ENCODE measurements at places on chromosomes 12 and 14.

- no peak for DNase-seq
Observed at GRCh38 chr14:94388384-94389103, at the start of gene SERPINA1. Gene SERPINA1 (minus strand): TSS chr14:94388602. CDS start chr14:94383237, 5,365 bp downstream.

- no peak for DNase-seq
Observed at GRCh38 chr14:73465823-73466532, 7.6 kb upstream of the NUMB start.

DNA sequence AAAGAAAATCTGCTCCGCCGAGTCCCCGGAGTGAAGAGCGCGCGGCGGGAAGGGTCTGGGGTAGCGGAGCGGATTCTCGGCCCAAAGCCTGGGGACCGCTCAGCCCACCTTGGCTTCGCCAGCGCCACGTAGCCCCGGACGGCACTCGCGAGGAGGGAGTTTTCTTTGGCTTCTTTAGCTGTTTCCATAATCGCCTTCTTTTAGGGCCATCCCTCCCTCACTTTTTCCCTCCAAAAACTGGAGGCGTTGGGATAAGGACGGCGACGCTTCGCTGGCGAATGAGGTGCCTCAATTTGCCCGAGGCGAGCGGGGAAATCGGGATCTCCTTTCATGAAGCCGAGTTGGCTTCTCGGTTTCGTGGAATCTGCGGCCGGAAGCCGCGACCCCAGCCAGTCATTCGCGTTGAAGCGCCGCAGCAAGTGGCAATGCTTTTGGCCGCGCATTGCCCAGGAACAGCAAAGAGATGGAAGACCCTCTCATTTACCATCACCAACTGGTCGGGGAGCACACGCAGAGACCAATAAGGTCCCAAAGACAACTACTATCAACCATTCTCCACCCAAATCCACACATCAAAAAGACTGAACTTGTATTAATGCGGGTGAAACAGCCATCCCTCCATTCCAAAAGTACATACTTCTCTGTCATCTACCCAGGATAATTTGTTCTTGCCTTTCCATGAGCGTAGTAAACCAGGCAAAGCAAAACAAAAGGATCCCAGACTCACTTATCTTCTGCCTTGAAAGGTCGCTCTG lies 8.4 kb upstream of the SIX1 start:
- no peak for DNase-seq

DNA sequence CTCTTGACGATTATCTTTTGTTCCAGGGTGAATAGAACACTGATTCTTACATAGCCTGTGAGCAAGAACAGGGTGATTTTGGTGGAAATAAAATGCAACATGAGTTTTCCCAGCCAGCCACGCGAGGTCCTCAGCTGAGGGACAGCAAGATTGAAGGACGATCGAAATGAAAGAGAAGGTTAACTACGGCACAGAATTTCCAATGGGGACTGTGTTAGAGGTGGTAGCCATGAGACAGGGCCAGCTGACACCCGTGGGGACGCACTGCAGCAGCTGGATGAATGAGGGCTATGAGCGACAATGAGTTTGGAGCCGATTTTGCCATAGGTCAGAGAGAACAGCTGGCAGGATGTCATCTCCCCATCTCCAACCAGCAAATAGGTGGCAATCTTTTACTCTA lies 243.4 kb upstream of the PELI2 start:
- no peak for DNase-seq

- DNase-seq = no peak
Observed at GRCh38 chr12:23887055-23887835, 62.2 kb downstream of the SOX5 start.

DNA sequence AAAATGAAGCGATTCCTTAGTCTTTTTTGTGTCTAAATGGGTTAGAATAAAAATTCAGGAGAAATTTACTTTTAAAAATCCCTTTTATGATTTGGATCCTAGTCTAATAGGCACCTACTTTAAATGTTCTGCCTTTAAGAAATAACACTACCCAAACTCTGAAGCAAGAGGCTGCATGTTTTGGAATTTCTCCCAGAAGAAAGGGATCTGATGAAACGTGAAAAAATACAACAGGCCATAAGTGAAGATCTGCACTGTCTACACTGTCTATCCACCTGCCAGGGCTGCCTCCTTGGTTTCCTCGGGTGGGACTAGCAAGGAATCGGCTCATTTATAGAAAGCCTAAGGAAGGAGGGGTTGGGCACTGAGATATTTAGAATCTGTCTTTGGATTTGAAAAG lies 22.1 kb downstream of the ACVR1B start:
- no peak for DNase-seq

DNA sequence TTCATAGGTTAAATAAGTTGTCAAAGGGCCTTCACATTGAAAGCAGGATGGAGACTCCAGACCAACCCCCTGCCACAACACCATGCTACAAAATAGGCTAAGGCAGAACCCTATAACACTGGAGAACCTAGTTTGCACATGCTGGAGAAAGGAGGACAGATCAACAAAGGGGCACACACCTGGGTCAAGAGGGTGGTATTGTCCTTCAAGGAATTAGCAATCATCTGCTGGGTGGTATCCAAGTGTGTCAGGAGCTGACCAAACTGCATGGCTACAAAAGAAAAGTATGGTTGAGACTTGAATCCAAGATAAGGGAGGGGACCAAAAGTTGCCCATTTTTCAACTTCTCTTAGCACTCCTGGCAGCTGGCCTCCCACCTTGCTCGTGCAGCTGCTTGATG lies 9.2 kb downstream of the MBD6 start:
- DNase-seq = no peak

- peak; percentile 27 for DNase-seq
Observed at GRCh38 chr12:49762468-49762847, 21.1 kb downstream of the TMBIM6 start.

GRCh38 chr12:115191342-115191741 lies 507.4 kb upstream of the TBX3 start:
- no peak for DNase-seq

- no peak for DNase-seq
Observed at GRCh38 chr14:93285044-93285443, 47.8 kb downstream of the BTBD7 start.

GRCh38 chr14:22919601-22919921 lies 612 bp upstream of the RBM23 start:
- DNase-seq = no peak

- no peak for DNase-seq
Observed at GRCh38 chr12:1357171-1357570, 237.2 kb downstream of the FBXL14 start.

GRCh38 chr14:102362084-102362483 lies 606 bp downstream of the CINP start:
- peak; percentile 74 for DNase-seq

GRCh38 chr12:28232211-28232928 lies 42.1 kb downstream of the CCDC91 start:
- DNase-seq = no peak

- DNase-seq = no peak
Observed at GRCh38 chr12:121784460-121784859, 9.0 kb downstream of the RHOF start.

GRCh38 chr14:24157331-24157730 lies 3.7 kb upstream of the IRF9 start:
- no peak for DNase-seq

DNA sequence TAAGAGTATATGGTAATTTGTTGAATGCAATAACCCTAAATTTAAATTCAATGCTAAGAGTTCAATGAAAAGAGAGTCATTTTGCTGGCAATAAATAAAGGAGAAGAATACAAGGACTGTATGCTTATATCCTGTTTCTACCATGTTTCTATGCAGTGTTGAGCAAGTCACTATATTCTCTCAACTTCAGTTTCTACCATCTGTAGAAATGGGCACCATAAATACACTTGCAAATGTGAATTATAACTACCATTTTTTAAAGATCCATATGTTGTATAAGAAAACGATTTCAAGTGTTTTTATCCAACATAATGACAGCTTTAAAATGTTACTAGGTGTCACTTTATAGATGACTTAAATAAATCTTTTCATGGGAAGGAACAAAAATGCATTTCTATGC lies 170.3 kb downstream of the CEP128 start:
- DNase-seq = no peak

GRCh38 chr12:27906127-27906500 lies 66.4 kb downstream of the PTHLH start:
- DNase-seq = no peak

DNA sequence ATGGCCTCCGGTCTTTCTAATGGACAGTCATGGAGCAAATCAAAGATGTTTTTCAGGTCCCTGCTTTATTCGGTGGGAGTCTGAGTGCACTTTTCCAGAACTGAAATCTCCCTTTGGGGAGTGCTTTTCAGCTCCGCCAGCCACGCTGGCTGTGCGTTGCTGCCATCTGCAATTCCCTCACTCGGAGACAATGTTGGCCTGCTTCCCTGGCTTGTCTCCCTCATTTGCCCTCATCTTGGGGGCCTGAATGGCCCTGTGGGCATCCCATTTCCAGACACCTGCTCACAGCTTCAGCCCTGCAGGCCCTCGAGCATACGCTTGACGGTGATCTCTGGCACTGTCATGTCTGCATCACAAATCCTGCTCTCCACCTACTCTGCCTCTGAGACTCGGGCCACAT lies 103.8 kb downstream of the CCDC92 start:
- DNase-seq = no peak

DNA sequence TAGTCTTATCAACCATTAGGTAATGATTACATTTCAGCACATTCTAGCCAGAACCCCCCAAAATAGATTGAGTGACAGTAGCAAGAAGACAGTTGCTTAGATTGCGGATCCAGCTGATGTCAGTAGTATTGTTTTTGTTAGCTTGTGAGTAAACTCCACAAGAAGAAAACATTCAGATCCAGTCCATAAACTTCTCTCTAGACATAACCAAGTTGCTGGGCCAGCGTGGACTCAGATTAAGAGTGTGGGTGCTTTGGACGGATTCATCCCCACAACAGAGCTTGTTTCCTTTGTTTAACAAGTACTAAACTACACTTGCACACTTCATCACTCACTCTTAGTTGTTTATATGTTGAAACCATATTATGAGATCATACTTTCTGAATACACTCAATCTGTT lies 293.4 kb downstream of the NPAS3 start:
- DNase-seq = no peak

DNA sequence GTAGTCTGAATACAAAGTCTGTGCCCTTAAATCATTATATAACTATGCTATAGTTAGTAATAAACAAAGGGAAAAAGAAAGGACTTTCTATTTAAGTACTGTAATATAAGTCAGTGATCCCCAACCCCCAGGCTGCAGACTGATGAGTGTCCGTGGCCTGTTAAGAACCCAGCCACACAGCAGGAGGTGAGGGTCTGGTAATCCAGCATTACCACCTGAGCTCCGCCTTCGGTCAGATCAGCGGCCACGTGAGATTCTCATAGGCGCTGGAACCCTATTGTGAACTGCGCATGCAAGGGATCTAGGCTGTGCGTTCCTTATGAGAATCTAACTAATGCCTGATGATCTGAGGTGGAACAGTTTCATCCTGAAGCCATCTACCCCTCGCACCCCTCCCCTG lies 15.7 kb downstream of the NFYB start:
- no peak for DNase-seq

GRCh38 chr14:52002542-52002941 lies 13.2 kb downstream of the RTRAF start:
- DNase-seq = no peak

- no peak for DNase-seq
Observed at GRCh38 chr14:31994391-31995033, 82.6 kb upstream of the ARHGAP5 start.

GRCh38 chr14:102947321-102948103 lies 25.0 kb downstream of the AMN start:
- DNase-seq = no peak

DNA sequence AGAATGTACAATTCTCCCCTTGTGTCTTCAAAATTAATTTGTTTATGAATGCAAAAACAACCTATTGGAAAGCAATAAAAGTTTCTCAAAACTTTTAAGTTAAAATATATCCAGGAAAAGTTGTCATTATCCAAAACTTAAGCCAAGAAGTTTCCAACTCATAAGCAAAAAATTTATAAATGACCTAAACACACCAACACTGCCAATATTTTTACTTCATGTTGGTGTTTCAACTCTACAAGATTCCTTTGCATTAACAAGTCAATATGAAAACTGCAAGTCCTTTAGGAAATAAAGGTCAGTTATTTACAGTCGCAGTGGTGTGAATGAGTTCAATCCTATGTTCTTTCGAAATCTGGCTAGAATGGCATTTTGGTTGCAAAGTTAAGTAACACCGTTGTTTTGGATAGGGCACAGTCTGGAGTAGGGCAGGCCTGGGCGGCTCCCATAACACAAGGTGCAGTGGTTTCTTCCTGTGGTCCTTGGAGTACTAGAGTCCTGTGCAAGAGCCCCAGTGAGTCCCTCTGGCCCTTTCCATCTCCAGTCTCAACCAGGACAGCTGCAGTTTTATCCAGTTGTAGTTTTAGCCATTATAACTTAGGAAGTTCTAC lies 151.4 kb downstream of the MED13L start:
- no peak for DNase-seq

GRCh38 chr14:55604900-55605418 lies 25.0 kb downstream of the KTN1 start:
- no peak for DNase-seq

DNA sequence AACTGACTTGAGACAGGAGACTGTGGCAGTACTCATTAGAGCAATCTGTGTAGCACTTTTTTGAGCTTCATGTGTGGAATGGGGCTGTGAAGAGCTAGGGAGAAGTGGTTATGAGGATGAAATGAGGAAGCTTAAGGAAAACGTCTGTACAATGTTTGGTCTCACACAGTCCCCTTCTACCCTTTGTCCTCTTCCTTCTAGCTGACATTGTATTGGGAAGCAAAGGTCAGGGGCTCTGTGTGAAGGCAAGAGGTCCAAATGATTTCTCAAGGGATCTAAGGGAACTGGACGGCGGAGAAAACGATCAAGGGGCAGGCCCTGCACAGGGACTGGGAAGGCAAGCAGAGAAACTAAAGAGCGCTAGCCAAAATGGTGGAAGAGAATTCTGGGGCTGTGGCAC lies 13.1 kb upstream of the CIPC start:
- DNase-seq = no peak

GRCh38 chr14:75837151-75837787 lies 144.5 kb downstream of the TGFB3 start:
- no peak for DNase-seq

- DNase-seq = no peak
Observed at GRCh38 chr14:59439256-59439965, 25.8 kb downstream of the GPR135 start.

All from activated CD4-positive, alpha-beta T cell treated with anti-CD3 and anti-CD28 coated beads, Interleukin-2, amount 50 U/mL, for 48 hours (primary cell).